ENCODE measurements at places on chromosomes 6 and 20.

DNA sequence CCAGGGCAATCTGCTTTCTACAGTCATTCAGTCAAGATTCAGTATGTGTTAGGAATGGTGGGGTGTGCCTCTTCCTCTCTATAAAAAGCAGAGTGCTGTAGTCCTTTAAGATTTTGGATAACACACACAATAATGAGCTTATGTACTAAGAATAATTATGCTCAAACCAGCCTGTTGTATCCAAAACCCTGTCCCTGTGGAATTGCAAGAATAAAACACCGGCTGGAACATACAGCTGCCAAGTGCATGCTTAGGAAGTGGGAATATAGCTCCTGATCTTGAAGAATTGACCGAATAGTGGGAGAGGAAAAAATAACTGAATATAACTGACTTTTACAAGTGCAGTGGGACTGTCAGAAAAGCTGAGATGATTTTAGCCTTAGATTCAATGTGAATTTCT lies 979 bp upstream of the MOCS1 start:
- no peak for DNase-seq

DNA sequence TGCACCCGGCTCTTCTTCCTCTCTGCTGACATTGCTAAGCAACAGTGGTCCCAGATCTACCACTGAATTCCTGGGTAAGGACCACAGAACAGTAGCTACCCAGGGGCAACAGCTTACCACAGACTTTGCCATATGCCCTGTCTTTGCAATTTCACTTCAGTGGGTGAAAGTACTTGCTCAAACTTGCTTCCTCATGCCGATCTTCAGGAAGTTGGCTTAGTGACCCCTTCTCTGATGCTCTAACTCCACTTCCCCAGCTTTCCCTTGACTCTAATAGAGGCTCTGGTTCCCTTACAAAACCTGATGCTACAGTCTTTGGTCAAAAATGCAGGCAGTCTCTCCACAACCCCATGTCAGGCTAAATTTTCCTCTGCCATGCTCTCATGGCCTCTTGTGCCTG lies 3.3 kb upstream of the TAAR5 start:
- DNase-seq = no peak

- no peak for DNase-seq
Observed at GRCh38 chr20:31740208-31740607, 1.1 kb downstream of the TPX2 start.

- no peak for DNase-seq
Observed at GRCh38 chr20:9062066-9062465, 6.8 kb upstream of the PLCB4 start.

DNA sequence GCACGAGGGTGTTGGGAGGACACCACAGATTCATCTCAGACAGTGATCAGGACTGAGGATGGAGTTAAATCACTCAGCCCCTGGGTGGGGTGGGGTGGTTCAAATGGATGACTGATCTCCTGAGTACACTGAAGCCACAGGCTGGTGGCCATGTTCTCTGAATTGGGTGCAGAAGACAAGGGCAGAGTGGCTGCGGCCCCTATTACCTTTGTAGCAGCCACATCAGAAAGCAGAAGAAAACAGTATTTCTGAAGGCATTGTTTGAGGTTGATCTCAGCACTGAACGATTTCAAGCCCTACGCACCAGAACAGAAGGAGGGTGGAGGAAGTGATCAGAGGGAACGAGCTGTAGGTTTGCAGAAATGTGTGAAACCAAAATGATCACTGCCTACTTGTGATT lies 71.6 kb downstream of the SH3BGRL2 start:
- no peak for DNase-seq

DNA sequence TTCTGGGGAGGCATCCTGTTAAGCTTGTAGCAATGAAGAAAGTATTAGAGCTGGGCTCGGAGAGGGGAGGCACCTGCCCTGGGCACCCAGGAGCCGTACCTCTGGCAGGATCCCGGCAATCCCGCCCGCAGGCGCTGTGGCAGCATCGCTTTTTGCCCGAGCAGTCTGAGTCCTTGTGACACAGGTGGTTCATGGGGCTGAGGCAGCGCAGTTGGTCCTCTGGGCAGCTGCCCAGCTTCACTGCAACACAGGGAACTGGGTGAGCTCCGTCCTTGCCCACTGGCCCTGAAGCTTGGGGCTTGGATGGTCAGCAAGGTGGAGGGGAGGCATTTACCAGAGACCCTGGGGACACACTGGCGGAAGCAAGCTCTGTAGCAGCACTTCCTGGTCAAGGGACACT lies 4.7 kb downstream of the WFDC5 start:
- DNase-seq = no peak

GRCh38 chr6:3226481-3227362 lies 731 bp downstream of the TUBB2B start:
- no peak for DNase-seq

DNA sequence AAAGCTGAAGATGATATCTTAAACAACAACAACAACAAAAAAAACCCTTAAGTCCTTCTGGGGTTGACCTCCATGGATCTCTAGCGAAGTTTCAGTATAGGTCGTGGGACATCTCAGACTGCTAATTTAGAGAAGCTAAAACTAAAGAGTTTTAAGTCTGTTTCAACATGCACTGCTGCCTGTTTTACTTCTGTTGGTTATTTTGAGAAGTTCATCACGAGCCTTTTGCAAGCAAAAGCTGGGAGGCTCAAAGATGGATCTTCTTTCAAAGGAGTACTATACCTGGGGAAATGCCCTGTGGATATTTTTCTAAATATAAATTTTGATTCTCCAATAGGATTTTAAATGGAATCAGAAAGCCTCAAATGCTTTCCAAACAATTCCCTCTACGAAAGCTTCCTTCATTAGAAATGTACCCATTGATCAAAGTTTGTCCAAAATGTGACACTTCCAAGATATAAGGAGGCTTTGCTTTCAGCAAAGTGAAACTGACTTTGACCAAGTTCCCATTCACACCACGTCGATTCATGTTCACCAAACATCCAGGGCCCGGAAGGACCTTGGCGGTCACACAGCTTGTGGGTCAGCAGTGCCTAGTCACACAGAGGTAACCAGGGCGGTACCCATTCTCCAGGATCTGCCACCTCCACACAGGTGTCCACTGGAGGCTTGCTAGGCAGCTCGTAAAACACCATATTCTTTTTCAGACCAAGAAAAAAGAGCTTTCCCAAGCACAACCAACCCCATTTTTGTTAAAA lies 94.7 kb upstream of the QKI start:
- no peak for DNase-seq

GRCh38 chr20:46599227-46599987 lies 49.0 kb upstream of the OCSTAMP start:
- no peak for DNase-seq

- no peak for DNase-seq
Observed at GRCh38 chr6:38134704-38135088, 315.2 kb downstream of the ZFAND3 start.

DNA sequence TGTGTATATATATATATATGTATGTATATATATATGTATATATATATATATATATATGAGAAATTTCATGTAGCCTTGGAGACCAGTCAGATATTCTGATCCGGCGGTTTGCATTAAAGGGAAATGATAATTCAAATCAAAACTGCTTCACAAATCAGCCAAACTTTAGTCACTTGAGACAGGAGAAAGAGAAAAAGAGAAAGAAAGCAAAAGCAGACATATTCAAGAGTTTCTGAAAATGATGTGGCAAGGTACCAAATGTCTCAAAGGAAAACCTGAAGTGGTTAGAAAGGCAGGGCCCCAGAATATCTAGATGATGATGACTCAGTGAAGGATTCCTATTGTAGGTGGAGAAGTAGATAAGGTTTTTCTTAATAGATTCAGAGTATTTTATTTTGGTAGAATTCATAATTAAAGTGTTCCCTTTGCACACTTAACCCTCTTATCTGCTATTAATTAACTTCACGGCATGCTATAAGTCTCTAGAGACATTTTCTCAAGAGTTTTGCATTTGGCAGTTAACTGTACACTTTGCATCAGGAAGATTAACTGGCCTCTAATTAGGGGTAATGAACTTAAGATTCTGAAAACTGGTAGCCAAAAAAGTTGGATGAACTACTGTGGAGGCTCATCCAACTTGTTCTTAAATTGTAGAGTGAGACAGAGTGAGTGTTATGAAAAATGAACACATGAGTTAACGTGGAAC lies 50.1 kb upstream of the ASF1A start:
- no peak for DNase-seq

DNA sequence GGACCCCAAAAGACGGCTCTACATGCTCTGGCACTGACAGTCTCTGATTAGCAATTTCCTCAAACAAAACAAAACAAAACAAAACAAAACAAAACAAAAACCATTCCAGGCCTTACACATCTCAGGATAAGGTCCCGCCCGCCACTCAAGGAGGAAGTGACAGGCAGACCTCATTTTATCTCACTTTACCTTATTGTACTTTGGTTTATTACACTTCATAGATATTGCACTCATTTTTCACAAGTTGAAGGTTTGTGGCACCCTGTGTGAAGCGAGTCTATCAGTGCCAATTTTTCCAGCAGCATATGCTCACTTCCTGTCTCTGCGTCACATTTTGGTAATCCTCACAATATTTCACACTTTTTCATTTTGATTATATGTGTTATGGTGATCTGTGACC lies 15.2 kb downstream of the ZBP1 start:
- DNase-seq = no peak

DNA sequence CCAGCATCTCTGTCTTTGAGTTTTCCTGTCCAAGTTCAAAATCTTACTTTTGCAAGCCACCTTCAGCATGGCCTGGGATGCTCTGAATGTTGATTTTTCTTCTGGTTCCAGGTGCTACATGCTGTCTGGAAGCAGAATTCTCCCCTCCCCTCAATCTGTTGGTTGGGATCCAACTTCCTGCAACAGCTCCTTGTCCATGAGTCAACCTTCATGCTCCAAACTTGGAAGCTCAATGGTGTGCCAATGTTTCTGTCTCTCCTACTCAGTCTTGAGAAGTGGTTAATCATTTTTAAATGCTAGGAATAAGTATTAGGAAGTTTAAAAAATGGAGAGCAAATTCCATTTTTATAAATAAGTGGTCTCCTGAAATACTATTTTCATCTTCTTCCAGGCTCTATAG lies 33.2 kb upstream of the PLEKHG1 start:
- DNase-seq = no peak

GRCh38 chr6:147802459-147802858 lies 294.0 kb downstream of the SAMD5 start:
- DNase-seq = no peak

GRCh38 chr20:61251529-61252393 lies at the start of gene CDH4:
CDH4 (plus strand) TSS chr20:61252261.
- no peak for DNase-seq

- no peak for DNase-seq
Observed at GRCh38 chr6:155980768-155981079, 525.1 kb upstream of the NOX3 start.

DNA sequence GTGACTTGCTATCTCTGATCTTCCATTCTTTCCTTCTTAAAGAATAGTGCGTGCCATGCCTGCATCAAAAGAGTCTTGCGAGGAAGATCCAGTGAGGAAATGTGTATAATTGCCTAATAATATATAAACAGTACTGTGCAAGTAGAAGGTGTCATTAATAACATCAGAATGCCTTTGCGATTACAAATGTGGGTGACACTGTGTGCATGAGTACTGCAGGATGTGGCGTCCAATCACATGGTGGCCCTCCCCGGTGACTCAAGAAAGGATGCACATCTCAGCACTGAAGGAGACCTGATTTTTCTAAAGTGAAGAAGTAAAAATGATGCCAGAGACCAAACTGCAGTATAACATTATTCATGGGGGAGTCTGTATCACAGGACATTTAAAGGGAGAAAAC lies 107.5 kb upstream of the EDN1 start:
- DNase-seq = no peak

GRCh38 chr6:105793130-105793529 lies 293.0 kb upstream of the PRDM1 start:
- DNase-seq = no peak

DNA sequence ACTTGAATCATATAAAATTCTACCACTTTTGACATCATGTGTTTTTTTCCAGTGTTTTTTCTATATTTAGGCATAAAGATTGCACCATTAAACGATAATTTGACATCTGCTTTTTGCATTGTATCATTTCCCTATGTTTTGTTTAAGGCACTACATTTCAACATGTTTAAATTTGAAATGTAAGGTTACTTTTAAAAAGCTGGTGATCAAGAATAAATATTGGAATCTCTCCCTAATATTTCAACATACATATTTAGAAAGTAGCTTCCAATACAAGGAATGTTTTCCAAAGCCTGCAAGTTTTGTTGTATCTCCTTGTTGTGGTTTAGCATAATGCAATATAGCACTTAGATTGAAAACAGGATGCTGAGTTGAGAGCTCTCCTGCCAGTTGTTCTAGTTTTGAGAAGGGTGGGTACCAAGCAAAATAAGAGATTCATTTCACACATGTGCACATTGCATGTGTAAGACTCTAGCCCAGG lies 76.5 kb downstream of the SYNJ2 start:
- no peak for DNase-seq

- DNase-seq = no peak
Observed at GRCh38 chr20:62258499-62259293, 20.4 kb downstream of the OSBPL2 start.

GRCh38 chr6:34230653-34231371 lies 5.9 kb upstream of the HMGA1 start:
- no peak for DNase-seq

- DNase-seq = no peak
Observed at GRCh38 chr20:23331450-23332350, 18.9 kb upstream of the NXT1 start.

All from vagina (tissue), 2 donors.